ENCODE measurements at places on chromosomes 13 and 19.

GRCh38 chr13:44936246-44936645, 53.0 kb downstream of the NUFIP1 start:
- no peak for DNase-seq

- no peak for DNase-seq
Observed at GRCh38 chr19:34350161-34350561, 14.8 kb upstream of the GPI start.

GRCh38 chr13:41548031-41548430, 90.7 kb downstream of the RGCC start:
- DNase-seq: no peak

- peak; percentile 90 for DNase-seq
Observed at GRCh38 chr19:14418856-14419105, 360 bp downstream of the DDX39A start.

DNA sequence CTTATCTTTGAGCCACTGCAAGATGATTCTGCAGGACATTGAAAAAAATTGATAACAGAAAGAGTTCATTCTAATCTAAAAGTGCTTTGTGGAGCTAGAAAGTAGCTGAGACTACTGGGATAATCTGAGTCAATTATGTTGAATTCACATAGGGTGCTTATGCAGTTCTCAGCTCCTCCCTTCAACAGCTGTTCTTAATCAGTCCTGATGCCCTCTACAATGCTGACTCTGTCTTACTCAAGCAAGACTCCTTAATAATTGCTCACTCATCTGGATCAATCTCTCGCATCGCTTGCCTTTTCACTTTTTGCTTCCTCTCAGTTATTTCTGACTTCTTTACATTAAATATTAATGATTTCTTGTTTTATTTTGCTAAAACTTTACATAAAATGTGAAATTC, 182.1 kb downstream of the PCDH17 start:
- peak; percentile 37 for DNase-seq

GRCh38 chr13:23325191-23325590, 108.3 kb downstream of the SACS start:
- no peak for DNase-seq

DNA sequence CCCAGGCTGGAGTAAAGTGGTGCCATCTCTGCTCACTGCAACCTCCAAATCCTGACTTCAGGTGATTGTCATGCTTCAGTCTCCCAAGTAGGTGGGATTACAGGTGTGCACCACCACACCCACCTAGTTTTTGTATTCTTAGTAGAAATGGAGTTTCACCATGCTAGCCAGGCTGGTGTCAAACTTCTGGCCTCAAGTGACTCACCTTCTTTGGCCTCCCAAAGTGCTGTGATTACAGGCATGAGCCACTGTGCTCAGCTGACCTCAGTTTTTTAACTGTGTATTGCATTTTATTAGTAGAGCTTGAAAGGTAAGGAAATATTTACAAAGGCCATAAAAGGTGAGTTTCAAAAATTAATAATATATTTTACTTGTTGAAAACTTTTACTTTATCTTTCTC, 2.3 kb downstream of the ZNF726 start:
- no peak for DNase-seq

GRCh38 chr13:100674572-100674871, at the start of gene TMTC4:
Gene TMTC4 (minus strand): TSS chr13:100674795. CDS start chr13:100670362, 4,433 bp downstream.
- DNase-seq: no peak

GRCh38 chr19:3945838-3946237, 13.0 kb downstream of the NMRK2 start:
- DNase-seq: no peak

DNA sequence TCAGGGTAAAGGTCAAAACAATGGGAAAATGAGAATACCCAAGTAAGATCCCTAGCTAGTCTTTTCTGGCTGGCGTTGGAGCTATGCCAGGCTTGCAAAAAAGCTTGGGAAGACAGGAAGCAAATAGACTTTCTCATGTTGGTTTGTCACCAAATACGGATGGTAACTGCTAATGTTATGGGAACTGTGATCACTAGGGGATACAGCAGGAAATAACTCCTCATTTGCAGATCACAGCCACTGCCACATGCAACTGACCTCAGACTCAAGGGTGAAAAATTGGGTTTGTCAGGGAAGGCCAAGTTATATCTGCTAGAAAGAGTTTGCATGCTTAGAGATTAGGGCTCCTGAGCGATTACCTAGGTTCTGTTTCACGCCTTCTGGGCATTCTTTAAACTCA, 162.9 kb downstream of the NHLRC3 start:
- peak; percentile 72 for DNase-seq

- no peak for DNase-seq
Observed at GRCh38 chr19:21593934-21594820, 88.8 kb downstream of the ZNF429 start.

- DNase-seq: no peak
Observed at GRCh38 chr13:76804801-76805200, 81.4 kb downstream of the KCTD12 start.

GRCh38 chr13:28467034-28467433, 27.9 kb downstream of the FLT1 start:
- DNase-seq: no peak

DNA sequence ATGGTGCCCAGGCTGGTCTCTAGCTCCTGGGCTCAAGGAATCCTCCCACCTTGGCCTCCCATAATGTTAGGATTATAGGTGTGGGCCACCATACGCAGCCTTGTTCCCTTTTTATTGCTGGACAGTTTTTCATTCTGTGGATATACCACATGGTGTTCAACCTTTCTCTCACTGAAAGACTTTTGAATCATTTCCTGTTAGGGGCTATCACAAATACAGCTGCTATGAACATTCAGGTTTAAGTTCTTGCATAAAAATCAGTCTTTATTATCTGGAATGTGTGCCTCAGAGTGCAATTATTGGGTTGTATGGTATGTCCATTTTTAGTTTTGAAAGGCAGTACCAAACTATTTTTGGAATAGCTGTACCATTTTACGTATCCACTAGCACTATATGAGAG, 647.2 kb downstream of the LIG4 start:
- DNase-seq: no peak

DNA sequence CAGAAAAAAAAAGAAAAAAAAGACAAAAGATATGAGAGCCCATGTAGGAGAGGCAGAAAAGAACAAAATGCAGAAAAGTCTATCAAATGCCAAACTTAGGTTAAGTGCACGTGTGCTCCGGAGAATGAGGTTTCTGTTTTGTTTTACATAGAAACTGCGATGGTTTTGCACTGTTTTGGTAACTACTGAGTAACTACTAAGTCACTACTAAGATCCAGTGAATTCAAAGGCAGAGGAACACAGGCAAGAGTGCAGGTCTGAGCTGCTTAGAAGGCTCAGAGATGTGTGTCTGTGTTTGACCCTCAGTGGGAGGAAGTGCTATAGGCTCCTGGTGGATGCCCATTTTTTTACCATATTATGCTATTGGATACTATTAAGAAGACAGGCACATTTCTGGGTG, 299.3 kb downstream of the NDFIP2 start:
- no peak for DNase-seq

DNA sequence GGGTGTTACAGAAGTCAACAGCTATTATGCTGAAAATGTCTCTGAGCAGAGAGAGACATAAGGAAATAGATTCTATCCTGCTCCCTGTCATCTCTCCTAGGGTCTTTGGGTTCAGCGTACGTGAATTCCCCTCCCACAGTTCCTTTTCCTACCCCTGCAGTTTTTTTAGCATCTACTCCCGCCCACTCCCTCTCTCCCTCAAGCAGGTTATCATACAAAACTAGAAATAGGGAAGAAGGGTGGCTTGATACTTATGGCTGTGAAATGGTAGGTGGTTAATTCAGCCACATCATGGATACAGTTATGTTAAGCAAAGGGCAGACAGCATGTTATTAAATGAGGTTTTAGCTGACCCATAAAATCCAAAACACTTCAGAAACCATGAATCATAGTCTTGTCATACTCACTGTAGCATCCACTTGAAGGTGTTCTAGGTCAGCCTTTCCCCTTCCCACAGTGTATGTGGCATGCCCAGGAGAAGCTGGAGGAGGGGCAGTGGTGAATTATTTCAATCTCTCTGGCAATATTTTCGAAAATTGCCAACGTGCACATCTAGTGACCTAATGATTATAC, 236.8 kb upstream of the SERP2 start:
- no peak for DNase-seq

DNA sequence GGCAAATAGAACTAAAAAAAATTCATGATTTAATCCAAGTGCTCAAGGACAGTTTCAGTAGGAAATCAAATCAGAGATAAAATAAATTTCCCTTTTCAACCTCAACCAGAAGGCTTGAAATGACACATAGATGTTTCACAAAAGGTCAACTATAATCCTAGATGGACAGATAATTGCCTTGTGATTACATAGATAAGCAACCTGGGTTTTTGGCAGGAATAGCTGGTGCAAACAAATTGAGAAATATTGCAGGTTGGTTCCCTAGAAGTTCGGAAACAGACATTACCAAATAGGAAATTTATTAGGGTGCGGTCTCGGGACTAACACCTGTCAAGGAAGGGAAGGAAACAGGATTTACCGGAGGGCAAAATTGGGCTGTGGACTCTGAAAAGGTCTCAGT, 497.5 kb downstream of the COG6 start:
- no peak for DNase-seq

DNA sequence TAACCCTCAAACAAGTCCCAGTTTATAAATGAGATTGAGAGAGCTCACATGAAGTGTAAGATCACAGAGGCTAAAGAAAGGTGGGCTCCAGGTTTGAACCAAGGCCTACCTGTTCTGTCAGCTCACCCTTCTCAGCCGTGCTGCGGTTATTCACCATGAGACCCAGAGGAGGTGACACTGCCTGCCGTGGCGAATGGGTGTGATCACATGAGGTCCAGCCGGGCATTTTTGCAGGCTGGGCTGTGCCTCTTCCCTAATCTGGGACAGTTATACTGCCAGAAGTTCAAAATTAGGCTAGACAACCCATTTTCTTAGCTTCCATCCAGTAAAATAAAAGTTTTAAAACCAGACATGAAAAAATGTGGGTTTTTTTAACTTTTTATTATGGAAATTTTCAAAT, 146.8 kb downstream of the FOXO1 start:
- no peak for DNase-seq

DNA sequence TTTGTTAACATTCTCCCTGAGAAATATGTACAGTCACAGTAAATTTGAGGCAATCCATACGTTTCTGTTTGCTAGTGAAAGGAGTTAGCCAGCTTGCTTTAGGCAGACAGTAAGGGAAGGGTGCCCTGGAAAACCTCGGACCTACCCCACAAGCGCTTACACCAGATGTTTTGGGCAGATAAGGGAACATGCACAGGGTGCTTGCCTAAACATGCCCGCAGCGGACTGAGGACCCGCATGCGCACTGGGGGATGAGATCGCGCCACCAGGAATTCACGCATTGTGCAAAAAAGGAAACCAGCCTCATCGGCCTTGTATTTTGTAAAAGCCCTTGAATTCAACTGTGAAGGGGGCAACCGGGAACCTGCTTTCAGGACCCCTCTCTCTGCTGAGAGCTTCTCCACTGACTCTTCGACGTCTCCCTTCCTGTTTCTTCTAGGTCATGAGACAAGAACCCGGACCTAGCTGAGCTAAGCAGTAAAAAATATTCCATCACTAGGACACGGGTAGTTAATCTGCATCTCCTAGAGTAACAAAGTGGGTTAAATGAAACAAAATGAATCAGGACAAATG, 1399.2 kb upstream of the ATXN8OS start:
- DNase-seq: no peak

DNA sequence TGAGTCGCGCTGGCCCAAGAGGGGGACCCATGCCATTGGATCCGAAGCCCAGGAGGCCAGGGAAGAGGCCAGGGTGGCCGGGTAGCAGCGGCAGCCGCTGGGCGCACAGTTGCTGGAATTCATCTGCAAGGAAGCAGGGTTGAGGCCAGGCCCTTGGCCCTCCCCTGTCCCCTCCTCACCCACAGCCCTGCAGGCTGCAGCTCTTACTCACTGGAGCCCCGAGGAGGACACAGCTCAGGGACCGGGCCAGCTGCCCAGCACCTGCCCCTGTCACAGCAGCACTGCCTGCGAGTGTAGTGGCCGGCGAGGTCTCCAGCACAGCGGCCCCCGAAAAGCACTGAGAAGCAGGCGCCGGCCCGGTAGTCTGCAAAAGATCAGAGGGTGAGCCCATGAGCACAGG, 11.2 kb downstream of the FBN3 start:
- no peak for DNase-seq

DNA sequence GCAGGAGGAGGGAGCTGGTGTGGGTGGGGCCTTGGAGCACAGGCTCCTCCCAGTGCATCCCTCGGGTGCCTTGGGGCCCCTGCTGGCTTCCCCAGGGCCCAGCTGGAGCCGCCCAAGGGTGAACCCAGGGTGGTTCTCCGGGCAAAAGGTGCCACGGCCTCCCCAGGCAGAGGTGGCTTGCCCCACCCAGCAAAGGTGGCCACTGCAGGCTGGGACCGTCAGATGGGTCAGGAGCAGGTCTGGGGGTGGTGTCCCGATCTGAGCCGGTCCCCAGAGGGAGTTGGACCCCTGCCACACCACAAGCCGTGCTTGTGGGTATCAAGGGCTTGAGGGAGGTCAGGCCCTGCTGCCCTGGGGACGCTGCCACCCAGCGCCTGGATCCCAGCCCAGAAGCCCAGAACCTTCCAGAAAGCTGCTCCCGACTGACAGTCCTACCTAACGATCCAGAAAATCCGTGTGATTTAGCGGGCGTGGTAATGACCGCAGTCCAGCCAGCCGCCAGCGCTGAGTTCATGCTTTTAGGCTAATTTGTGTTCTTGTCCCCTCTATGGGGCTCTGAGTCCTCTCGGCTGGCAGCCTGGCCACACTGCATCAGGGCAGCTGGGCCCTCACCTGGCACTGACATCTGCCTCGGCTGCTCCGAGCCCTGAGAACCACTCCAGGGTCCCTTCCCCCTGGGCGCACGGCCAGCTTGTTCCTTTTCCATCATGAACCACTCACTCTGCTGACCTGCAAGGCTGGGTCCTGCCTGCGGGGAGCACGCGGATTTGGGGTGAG, 5.0 kb upstream of the GRIN3B start:
- DNase-seq: no peak

GRCh38 chr19:28727480-28728159, 485.3 kb downstream of the UQCRFS1 start:
- peak; percentile 56 for DNase-seq

DNA sequence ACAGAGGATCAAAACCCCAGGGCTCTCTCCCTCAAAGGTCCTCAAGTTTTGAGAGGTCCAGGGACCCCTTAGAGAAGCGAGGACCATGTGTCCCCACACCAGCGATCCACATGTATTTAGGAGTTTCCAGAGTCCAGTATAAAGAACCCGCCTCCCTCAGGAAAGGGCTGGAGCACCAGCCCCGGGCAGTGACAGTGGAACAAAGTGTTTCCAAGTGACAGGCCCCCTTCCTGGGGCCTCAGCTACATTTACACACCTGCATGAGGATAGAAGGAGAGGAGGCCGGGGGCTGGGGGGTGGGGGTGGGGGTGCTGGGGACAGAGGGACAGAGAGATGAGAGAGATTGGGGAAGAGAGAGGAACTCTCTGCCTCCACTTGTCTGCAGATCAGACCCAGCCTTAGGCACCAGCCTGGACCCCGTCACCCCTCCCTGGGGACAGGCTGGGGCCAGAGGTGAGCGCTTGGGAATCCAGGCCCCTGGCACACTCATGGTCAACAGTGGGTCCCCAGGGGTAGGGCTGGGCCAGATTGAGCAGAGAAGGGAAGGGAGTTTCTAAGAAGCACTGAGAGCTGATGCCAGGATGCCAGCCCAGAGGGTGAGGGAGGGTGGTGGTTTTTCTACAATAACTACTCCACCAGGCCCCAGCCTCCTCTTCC, 802 bp downstream of the BCAM start:
- peak; percentile 25 for DNase-seq

All from lung (tissue), 17 donors.